ENCODE measurements at places on chromosomes 16 and 17.

DNA sequence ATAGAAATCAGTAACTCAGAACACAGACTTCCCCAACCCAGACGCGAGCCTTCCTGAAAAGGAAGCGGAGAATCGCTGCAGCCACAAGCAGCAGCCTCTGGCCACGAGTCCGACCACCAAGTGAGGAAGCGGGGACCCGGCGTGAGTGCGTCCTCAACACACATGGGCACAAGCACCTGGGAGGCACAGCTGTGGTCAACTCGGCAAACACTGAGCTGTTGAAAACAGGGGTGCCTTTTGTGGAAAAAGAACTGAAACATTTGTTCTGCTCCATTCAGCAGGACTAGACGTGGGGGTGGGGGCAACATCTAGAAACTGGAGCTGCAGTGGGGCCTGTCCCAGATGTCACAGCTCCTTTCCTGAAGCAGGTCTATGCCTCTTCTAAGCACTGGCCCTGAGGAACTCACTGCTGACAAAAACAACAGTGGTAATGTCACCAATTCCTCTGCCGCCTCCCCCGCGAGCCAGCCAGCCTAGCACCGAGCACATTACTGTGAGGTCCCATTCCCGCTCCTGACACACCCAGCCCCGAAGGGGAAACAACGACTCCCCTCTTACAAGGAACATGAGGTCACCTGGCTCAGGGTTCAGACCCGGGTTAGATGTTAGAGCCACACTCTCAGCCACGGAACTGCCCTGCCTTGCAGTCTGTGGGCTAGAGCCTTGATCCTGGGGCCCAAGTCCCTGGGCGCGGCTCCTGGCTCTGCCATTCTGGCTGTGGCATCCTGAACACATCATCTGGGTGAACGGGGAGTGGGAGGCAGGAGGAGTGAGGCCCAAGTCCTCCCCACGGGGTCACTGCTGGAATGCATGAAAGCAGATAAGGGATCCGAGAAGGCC is 29.0 kb downstream of the KDM8 start:
- no peak for DNase-seq

GRCh38 chr17:8148560-8148959 is 3.6 kb downstream of the PER1 start:
- DNase-seq, result no peak

GRCh38 chr17:17497065-17497844 is 1.1 kb upstream of the RASD1 start:
- DNase-seq, result no peak

DNA sequence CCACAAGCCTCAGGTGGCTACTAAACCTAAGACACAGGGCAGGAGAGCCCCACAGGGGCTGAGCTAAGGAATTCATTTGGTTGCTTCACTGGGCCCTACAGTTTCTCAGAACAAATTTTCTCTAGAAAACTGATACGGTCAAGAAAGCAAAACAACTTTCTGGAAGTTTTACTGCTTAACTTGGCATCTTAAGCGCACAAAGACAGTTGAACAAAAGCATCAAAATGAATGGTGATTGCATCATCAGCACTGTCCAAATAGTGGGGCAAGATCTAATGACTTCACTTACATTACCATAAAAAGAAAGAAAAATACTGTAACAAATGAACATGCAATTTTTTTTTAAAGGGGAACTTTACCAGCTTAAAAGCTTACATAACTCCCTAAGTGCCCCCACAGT is 47.6 kb downstream of the XPO6 start:
- no peak for DNase-seq

- DNase-seq, result no peak
These were observed 35.1 kb downstream of the MFSD11 start for GRCh38 chr17:76772842-76773525.

- no peak for DNase-seq
These were observed 10.3 kb downstream of the KIF19 start for GRCh38 chr17:74336307-74336706.

DNA sequence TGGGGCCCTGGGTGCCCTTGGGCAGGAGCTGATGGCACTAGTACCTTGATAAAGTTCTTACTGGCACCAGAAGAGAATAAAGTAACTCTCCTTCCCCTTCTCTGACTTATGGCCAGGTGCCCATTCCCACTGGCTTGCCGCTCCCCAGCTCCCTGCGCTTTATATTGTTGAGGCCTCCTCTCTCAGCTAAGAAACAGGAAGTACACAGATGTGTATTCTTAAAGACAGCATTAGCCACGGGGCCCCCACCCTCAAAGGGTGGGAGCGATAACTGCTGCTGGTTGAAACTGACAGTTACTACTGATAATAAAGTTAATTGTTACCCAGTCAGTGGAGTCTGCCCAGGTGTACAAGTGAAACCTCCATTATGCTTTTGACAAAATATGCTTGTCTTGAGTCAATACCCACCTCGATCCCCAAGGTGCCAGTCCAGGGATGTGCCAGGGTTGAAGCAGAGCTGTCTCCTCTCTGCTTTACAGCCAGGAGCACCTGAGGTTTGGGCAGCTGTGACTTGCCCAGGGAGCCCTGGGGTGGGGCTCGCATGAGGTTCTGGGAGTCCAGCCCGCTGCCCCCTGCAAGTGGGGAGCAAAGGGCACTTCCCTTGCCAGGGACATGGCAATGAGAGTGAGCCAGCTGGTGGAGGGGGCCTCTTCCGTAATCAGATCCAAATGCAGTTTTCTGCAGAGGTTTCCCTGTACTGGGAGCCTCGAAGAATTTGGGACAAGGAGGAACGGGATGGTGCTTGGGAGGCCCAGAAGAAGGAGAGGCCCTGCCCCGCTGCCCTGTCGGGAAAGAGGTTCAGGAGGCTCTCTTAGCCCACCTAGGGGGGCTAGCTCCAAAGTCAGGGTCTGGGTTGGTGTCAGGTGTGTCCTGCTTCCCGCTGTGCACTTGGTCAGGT is 5.4 kb upstream of the CLDN9 start:
- DNase-seq, result no peak

GRCh38 chr17:82060614-82061013 is 5.0 kb downstream of the DUS1L start:
- no peak for DNase-seq

- DNase-seq, result no peak
These were observed 36.5 kb downstream of the GSE1 start for GRCh38 chr16:85649411-85650134.

GRCh38 chr17:50356892-50357510 is 11.1 kb downstream of the XYLT2 start:
- DNase-seq, result no peak

DNA sequence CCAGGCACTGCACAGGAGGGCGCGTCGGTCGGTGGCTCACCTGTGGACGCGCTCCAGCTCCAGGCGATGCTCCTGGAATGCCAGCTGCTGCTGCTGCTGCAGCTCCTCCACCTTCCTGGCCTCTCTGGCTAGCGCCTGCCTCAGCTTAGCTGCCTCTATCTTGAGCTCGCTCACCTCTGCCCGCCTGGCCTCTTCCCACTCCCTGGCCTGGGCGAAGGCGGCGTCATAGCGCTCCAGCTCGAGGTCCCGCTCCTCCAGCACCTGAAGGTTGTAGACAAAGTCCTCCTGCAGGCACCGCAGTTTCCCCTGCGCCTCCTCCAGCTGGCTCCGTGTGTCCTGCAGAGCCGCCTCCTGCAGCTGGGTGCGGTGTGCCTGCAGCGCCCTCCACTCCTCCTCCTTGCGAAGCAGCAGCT is 11.1 kb downstream of the CCDC57 start:
- DNase-seq, result no peak

GRCh38 chr17:83171661-83172060 is 92.3 kb downstream of the METRNL start:
- DNase-seq, result no peak

All from NCI-H2029 treated with DMSO at 0.1 percent for 48 hours (cell line).